AG10803 (cell line): ENCODE measurements at places on chromosomes 11 and 22.

DNA sequence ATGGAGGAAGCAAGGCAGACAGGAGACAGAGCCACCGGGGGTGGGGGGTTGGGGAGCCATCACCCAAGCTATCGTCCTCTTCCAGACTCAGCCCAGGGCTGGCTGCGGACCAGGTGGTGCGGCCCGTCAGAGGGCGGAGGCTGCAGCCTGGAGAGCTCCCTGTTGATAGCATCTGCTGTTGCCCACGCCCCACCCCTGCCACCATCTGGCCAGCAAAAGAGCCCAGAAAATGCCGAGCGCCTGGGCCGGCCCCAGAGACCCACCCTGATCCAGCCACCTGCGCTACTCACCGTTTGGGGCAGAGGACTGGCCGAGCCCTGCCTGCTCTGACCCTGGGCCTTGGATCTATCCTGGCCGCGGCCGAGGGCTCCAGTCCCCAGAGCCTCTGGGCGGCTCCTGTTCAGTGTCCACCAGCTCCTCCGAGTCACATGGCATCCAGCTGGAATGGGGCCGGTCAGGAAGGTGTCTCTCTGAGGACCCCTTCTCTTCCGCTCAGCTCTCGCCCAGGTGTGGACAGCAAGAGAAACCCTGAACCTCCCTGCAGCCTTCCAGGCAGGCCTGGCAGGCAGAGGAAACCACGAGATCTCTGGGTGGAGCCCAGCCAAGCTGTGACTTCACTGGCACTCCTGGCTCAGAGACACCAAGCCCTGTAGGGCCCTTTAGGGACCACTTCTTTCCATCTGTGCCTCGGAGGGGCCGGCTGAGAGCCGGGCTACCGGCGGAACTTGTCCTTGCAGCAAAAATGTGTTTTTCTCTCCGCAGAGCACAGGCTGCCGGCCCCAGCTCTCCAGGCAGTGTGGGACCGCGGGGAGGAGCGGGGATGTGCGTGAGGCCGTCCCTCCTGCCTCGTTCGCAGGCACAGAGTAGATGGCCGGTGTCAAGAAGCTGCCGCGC lies at the start of gene MRGPRE:
Gene MRGPRE (minus strand): TSS at position 567 of the 894 bp plus-strand sequence. CDS start 3,618 bp downstream, outside the sequence.
- peak; percentile 14 for DNase-seq

GRCh38 chr11:124865181-124865901 lies at the start of gene ROBO3:
ROBO3 (plus strand) TSS chr11:124865432; CDS start chr11:124865578, 146 bp downstream.
- no peak for DNase-seq

DNA sequence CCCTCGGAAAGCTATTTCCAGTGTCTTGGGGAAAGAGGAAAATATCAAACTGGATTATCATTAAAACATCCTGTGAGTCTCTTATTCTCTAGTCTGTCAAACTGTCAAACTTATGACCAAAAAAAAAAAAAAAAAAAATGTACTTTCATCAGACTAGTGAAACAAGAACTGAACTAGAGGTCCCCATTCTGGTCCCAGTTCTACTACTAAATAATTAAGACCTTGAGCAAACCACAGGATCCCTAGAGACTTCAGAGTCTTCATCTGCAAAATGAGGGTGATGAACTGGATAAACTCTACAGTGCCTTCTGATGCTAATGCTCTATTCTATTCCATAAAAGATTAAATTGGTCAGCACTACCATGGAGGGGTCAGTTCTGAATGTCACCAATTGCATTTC lies 105.8 kb downstream of the SERGEF start:
- DNase-seq, result no peak

GRCh38 chr11:35964841-35965240 lies 21.0 kb downstream of the LDLRAD3 start:
- no peak for DNase-seq

DNA sequence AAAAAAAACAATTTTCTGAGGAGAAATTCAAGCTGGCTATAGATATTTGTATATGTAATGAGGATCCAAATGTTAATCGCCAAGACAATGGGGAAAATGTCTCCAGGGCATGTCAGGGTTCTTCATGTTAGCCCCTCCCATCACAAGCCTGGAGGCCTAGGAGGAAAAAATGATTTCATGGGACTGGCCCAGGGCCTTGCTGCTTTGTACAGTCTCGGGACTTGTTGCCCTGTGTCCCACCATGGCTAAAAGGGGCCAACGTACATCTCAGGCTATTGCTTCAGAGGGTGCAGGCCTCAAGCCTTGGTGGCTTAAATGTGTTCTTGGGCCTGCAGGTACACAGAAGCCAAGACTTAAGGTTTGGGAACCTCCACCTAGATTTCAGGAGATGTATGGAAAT lies 62.1 kb upstream of the SLC5A12 start:
- DNase-seq, result no peak

DNA sequence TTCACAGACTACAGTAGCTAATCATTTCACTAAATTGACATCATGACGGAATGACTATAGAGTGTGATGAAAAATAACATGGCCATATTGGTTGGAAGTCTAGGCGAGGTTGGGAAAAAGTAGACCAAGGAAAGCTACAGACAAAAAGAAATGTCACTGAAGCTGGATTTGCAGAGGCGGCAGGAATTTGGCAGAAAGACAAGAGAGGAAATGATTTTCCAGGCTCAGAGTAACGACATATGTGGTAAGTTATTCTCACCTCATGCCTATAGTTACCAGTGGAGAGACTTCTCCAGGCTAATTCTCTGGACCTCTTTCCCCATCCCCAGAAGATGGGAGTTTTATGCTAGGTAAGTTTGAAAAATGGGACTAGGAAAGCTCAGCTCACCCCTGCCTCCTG lies 1005.8 kb upstream of the CCDC90B start:
- peak; percentile 34 for DNase-seq

DNA sequence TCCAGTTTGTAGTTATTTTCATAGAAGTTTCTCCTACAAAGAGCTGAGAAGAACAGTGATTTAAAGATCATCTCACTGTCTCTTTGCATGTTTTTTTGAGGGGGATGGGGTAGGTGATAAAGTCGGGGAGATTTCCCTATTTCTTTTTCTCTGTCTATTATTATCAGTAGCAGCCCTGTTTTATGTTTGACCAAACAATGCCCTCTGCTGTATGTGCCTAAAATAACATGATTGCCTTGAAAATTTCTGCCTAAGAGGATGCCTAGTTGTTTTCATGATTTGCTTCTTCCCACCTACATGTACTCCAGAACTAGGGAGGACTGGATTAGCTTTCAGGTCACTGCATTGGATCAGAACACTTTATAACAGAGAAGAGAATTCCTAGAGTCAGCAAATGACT lies 1330.2 kb downstream of the LRRC4C start:
- DNase-seq, result no peak

GRCh38 chr11:59416613-59417012 lies 9.6 kb downstream of the OR5A2 start:
- DNase-seq, result no peak

- DNase-seq, result peak; percentile 8
These were observed 50.5 kb upstream of the LRRC55 start for GRCh38 chr11:57131080-57131790.

DNA sequence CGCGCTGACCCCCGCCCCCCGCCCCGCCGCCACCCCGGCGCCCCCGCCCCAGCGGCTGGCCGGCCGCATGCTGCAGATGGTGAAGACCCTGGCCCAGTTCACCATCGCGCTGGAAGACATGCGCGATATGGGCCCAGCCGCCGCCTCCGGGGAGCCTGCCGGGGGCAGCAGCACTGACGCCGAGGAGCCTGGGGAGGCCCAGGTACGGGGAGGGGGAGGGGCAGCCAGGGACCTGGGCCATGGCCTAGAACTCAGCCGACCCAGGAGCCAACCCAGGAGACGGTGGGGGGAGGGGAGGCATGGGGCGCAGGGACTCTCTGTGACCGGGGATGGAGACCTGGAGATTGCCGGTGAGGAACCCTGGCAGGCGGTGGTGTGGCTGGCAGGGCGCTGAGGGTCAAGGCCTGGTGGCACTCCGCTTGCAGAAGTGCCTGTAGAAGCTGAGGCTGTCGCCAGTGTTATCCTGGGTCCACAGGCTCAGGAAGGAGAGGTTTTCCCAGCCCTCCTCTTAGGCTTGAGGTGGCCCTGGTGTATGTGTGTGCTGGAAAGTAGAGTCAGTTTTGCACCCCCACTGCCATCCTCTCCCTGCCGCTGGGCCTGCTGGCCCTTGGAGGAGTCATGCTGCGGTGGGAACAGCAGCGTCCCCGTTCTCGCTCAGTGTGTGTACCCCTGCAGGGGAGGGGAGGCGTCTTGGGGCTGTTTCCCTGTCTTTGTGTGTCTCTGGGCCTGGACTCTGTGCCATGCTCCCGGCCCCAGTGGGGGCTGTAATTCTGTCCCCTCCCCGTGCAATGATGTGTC lies 32.9 kb upstream of the RELT start:
- DNase-seq, result no peak

DNA sequence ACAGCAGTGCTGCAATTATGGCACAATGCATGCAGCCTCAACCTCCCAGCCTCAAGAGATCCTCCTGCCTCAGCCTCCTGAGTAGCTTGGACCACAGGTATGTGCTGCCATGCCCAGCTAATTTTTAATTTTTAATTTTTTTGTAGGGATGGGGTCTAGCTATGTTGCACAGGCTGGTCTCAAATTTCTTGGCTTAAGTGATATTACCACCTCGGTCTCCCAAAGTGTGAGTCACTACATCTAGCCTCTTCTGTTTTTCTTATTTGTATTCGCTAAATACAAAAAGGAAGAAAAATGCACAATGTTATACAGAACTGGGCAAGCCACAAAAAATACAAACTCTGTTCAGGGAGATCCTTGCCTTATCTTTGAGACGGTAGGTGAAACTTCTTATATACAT lies 62.1 kb downstream of the DDI1 start:
- peak; percentile 19 for DNase-seq

DNA sequence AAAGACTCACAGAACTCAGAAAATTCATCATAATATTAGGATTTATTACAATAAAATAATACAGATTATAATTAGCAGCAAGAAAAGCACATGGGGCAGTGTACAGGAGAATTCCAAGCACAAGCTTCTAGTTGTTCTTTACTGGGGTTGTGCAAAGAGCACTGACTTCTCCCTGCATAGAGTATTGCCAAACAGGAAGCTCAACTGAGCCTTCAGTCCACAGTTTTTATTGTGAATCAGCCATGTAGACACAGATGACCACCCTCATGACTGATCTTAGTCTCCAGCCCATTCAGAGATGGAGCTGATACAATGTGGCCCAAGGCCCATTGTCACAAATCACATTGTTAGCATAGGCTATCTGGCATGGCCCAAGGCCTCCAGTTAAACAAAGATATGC lies 798.9 kb downstream of the KCNA4 start:
- no peak for DNase-seq

- DNase-seq, result peak; percentile 39
These were observed at the start of gene PGGHG for GRCh38 chr11:288478-289397. PGGHG (plus strand) TSS chr11:289126; CDS start chr11:289817, 691 bp downstream.

GRCh38 chr22:29994943-29995342 lies 85.3 kb upstream of the HORMAD2 start:
- DNase-seq, result peak; percentile 33

DNA sequence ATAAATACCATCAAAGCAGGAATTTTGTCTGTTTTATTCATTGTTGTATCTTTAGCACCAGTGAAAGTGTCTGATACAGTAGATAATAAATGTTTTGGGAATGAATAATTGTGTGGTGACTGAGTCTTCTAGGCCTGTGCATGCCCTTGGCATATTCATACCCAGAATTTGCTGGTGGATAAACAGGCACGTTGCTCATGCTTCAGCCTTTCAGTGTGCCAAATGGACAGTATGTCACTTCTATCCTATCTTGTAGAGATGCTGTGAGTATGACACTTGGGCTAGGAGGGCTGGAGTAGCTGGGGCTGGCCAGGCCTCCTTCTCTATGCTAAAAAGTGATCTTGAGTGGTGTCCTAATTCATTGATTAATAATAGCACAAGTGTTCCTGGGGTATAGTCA lies 287.3 kb upstream of the DDI1 start:
- DNase-seq, result peak; percentile 34

- DNase-seq, result no peak
These were observed 28.0 kb downstream of the SWAP70 start for GRCh38 chr11:9691865-9692264.
